T1000 (cell line): ENCODE measurements at places on chromosomes 3 and 15.

GRCh38 chr3:128487813-128488635, 5.0 kb downstream of the GATA2 start:
- DNase-seq: peak; percentile 41

DNA sequence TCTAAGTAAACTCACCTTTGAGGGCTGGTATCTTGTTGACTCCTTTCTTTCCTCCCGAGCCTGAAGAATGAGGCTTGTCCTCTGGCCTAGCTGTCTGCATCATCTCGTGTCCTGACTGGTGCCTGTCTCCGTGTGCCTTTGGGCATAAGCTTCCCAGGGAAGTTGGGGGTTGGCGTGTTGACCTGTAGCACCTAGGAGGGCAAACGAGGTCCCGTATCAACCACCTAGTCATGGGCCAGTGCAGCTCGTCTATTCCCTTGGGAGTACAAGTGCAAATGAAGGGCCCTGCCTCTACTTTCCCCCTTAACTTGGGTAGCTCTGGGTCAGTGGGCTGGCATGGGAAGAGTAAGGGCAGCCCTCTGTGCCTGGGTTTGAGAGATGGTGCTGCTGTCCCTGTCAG, 8.7 kb downstream of the TEX264 start:
- no peak for DNase-seq

GRCh38 chr3:136196064-136196400, at the start of gene MSL2:
Gene MSL2 (minus strand): TSS chr3:136196335. CDS start chr3:136195113, 1,222 bp downstream.
- peak; percentile 75 for DNase-seq

GRCh38 chr3:27486336-27486735, 2.2 kb upstream of the SLC4A7 start:
- no peak for DNase-seq

DNA sequence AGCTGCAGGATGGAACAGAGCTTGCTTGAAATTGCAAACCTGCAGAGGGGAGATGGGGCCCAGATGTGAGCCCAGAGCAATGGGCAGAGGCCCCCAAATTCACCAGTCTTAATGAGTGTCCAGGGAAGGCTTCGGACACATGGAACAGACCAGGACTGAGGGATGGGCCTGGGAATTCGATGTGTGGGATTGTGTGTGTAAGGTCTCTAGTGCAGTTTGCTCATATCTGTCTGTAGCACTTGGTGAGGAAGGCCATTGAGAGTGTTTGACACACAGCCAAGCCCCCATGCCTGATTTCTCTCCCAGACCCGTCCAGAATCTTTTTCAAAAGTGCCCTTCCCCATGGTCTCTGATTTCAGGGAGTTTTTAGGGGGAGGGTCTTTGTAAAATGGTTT, 17.2 kb downstream of the TEX264 start:
- DNase-seq: no peak

DNA sequence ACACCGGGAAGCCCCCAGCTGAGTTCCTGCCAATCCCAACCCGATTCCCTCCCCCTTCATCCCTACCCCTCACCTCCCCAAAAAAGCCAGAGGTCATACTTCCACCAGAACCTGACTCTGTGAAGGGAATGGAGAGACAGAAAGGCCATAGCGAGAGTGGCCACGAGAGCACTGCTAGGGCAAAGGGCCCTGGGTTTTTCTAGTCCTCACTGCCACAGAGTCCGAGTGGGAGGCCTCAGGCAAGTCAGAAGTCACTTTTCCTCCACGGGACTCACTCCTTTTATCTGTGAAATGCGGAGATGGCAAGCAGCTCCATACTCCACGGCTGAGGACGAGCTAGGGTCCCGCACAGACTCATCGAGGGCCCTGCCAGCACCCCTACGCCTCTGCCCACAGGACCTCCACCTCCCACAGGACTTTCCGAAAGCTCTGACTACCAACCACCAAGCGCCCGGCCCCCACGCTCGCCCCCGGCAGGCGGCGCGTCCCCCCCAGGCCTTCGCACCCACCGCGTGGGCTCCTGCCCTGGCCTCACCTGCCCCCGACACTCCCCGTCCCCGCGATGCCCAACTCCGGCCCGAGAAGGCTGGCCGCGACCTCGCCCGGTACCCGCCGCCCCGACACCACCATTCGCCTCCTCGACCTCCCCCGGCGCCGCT, 792 bp downstream of the ATP13A3 start:
- DNase-seq: no peak

- no peak for DNase-seq
Observed at GRCh38 chr3:100600181-100601042, 9.0 kb upstream of the ADGRG7 start.

GRCh38 chr15:83914906-83915305, 261.0 kb downstream of the ADAMTSL3 start:
- no peak for DNase-seq

DNA sequence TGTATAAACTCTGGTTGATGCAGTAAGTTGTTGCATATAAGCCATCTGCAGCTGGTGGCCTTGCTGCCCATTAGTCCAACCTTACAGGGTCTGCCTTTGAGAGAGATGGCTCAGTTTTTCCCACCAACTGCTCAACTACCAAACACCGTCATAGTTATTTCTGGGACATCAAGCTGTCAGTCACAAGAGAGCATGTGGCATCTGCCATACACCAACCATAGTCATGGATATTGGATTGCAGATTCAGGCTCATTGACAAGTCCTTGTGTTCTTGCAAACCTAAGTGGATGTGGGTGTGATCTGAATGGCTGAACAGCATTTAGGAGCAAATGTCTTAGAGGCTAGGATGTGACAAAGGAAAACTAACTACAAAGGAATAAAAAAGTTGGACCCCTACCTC, 137.6 kb downstream of the ADAMTS17 start:
- DNase-seq: no peak

GRCh38 chr3:45606991-45607712, 12.6 kb downstream of the LIMD1 start:
- no peak for DNase-seq

- no peak for DNase-seq
Observed at GRCh38 chr3:32401126-32401525, 9.5 kb downstream of the CMTM7 start.

DNA sequence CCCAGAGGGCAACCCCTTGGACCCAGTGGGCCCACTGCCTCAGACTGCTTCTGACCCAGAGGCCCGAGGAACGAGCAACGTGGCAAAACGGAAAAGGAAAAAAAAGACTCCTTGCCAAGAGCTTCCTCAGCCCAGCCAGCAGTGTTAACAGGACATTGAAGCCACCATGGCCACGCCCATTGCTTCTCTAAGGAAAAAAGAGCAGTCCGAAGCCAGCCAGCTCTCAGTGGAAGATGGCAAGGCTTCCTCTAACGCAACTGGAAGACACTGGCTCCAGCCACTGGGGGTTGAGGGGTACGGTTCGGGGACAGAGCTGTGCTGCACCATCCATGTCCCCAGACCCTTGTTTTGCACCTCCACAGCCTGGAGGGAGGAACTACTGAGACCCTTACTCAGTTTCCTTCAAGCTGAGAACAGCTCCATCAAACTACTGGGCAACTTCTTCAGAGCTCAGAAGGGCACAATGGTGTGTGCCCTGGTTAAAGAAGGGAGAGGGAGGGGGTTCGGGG, 10.7 kb downstream of the BMF start:
- DNase-seq: no peak

DNA sequence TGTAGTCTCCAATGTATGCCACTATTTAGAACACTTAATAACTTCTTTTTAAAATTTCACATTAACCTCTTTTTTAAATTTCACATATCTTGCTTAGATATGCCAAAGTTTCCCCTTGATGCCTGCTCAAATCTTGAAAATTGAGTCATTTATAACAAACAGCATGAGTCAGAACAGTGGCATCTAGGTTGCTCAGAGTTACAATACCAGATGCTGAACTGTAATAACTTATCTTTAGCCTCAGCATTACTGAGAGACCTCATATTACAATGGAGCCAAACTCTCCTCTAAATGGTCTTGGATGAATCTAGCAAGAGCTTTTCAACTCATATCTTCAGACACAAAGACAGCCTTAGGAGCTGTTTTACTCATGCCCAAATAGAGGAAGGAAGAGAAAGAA, 439.3 kb upstream of the ARPP21 start:
- DNase-seq: no peak

GRCh38 chr3:121957674-121958415, 63.6 kb downstream of the SLC15A2 start:
- no peak for DNase-seq

- no peak for DNase-seq
Observed at GRCh38 chr3:16509721-16510619, 3.5 kb downstream of the RFTN1 start.

- no peak for DNase-seq
Observed at GRCh38 chr3:152345233-152345632, 76.5 kb downstream of the MBNL1 start.

DNA sequence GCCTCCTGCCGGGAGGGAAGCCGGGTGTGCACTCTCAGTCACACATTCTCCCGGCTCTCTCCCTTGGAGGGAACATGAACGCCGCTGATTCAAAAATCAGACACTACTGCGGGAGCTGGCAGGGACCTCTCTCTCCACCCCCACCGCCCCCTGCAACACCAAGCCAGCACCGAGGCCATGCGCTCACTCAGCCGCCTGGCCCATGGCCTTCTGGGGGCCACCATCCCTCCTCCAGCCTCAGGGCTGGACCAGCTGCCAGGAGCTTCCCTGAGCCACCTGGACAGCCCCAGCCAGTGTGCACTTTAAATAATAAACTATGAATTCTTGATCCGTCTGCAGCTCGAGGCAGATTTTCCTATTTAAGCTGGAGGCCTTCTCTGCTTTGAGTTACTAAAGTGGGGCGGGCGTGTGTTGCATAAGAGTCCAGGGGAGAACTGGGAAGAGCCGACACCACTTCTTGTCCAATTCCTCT, 30.6 kb downstream of the ADAMTS17 start:
- no peak for DNase-seq

GRCh38 chr15:90315278-90315982, 36.7 kb upstream of the ZNF774 start:
- no peak for DNase-seq

DNA sequence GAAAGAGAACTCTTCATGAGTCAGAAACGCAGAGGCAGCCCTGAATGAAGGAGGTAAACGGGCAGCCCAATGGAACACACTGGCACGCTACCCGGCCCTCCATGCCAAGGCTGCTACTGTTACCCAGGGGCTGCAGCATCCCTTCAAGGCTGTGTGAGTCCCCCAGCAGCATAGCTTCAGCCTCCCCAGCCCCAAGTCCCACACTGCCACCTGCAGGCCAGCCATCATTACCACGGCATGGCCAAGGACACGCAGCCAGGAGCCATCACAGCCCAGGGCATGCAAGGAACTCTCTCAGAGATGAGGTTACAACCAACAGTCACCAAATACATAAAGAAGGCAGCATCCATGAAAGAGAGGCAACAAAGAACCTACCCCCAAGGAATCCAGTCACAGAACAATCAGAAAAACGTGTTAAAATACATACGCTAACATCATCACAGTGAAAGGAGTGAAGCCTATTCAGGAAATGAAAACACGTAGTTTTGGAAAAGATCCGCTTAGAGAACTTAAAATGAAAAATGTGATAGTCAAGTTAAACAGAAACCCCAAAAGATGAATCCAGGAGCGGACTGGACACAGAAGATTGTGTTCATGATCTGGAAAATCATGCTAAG, 22.4 kb downstream of the PLA2G4F start:
- DNase-seq: no peak

GRCh38 chr15:88882785-88883184, 12.6 kb downstream of the HAPLN3 start:
- peak; percentile 17 for DNase-seq

GRCh38 chr3:66029014-66029413, 9.7 kb downstream of the MAGI1 start:
- DNase-seq: no peak

DNA sequence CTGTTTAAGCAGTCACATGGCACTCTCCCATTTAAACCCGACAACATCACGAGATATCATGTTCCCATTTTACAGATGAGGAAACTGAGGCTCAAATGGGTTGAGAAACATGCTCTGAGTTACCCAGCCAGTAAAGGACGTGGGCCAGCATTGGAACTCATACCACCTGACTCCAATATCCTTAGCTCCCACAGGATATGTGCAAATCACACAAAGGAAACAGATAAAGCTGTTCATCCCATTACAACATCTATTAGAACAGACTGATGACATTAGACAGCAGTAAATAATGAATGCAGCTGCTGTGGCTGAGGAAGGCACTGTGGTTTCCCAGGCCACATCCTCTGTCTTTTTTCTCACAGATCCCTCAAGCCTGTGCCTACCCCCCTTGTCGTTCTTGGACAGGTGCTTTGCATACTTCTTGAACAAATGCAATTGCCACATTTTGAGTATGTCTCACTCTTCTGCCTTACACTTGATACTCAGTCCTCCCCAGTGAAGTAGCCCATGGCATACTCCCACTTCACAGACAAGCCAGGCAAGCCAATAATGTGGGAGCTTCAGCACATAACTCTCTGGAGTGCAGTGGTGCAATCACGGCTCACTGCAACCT, 17.7 kb downstream of the FRMD4B start:
- no peak for DNase-seq

- no peak for DNase-seq
Observed at GRCh38 chr3:177606891-177607290, 409.6 kb upstream of the TBL1XR1 start.

- no peak for DNase-seq
Observed at GRCh38 chr3:183244219-183244618, 8.8 kb upstream of the B3GNT5 start.

- no peak for DNase-seq
Observed at GRCh38 chr3:110069761-110070160, 732.4 kb upstream of the DPPA4 start.

GRCh38 chr3:13199899-13200451, 126.7 kb upstream of the IQSEC1 start:
- DNase-seq: no peak

DNA sequence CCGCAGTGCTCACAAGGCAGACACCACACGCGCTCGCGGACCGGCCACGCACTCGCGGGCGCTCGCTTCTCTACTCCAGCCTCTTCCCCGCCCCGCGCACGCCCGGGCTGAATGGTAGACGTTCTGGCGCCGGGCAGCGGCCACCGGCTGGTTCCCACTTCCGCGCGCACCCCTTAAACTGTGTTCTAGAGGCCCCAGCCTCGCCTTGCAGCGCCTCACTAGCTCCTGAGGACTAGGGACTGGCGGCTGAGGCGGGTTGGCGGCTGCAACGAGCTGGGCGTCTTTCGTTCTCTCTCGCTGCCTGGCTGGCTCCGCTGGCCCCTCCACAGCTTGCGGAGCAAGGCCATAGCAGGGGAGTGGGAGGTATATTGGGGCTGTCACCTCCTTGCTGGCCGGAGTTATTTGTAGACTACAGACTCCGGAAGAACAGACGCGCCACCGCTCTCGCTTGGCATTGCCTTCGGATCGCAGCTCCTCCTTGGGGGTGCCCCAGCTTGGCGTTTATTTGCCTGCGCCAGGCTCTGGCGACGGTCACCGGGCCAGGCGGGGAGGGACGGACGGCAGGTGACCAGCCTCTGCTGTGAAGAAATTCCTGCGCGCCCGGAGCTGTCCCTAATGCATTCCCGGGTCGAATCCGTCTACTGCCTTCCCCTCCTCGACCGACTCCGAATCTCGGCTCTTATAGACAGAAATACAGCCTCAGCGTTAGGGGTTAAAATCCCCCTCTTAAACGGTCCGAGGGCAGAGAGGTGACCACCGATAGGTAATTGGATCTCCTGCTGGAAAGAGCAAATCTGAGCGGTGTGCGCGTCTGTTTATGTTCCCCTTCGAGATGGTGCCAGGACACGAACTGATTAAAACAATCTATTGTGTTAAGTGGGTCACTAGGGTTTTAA, 1.3 kb downstream of the GREM1 start:
- no peak for DNase-seq

GRCh38 chr3:140898340-140899180, 43.1 kb upstream of the SLC25A36 start:
- peak; percentile 4 for DNase-seq
